ENCODE measurements at places on chromosomes 5 and 9.

DNA sequence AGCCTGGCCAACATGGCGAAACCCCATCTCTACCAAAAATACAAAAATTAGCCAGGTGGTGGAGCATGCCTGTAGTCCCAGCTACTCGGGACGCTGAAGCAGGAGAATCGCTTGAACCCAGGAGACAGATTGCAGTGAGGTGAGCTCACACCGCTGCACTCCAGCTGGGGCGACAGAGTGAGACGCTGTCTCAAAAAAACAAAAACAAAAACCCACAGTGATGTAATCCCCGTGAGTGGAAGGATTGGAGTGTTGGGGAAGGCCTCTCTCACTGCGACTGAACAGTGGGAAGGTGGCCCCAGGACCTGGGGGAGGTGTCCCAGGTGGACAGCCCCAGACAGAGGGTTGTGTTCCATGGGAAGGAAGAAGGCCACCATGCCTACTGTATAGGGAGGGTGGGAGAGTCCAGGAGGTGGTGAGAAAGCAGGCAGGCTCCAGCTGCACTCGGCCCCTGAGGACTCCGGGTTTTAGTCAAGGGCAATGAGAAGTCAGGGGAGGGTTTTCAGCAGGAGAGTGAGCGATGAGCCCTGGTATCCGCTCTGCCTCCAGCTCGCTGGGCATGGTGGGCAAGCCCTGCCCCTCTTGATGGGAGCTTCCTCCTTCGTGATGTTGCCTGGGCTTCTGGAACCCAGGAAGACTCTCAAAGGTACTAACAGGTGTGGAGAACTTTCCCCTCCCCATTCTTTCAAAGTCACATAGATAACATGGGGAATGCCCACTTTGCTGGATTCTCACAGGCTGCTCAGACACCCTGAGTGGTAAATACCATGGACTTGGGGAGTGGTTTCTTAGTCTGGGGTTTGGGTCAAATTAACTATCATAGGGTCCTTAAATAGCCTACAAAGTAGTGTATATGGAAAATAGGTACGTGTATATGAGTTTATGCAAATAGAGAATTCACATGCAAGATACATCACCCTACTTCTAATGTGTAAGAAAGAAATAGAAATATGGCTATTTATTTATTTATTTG, 74.7 kb downstream of the PPARGC1B start:
- DNase-seq, result no peak

DNA sequence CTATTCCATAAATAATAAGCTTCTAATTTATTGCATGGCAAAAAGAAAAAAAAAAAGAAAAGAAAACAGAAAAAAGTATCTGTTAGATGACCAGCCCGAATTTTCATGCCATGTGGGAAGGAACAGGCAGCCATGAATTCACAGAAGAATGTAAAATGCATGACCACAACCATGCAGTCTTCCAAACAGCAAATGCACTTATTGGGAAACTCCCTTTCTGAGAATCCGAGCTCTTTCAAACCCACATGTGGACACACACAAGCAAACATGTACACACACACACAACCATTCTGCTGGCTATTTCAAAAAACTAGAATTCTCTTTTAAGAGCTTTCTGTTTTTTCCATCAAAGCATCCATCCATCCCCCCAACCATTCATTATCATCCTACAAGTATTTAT, 236.1 kb downstream of the DNAH5 start:
- DNase-seq, result no peak

DNA sequence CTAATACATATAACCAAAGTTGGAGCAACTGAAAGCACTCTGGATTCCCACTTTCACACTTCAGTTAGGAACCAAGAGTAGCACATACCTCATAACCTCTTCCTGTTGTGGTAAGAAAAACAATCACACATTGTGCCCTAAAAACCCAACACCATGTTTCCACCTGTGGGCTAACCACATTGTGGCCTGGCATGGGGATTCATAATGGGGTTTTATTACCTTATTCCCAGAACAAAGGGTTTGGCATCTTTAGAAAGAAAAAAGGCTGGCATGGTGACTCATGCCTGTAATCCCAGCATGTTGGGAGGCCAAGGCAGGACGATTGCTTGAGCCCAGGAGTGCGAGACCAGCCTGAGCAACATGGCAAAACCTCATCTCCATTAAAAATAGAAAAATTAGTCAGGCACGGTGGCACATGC, 60.6 kb downstream of the HSD17B3 start:
- no peak for DNase-seq

DNA sequence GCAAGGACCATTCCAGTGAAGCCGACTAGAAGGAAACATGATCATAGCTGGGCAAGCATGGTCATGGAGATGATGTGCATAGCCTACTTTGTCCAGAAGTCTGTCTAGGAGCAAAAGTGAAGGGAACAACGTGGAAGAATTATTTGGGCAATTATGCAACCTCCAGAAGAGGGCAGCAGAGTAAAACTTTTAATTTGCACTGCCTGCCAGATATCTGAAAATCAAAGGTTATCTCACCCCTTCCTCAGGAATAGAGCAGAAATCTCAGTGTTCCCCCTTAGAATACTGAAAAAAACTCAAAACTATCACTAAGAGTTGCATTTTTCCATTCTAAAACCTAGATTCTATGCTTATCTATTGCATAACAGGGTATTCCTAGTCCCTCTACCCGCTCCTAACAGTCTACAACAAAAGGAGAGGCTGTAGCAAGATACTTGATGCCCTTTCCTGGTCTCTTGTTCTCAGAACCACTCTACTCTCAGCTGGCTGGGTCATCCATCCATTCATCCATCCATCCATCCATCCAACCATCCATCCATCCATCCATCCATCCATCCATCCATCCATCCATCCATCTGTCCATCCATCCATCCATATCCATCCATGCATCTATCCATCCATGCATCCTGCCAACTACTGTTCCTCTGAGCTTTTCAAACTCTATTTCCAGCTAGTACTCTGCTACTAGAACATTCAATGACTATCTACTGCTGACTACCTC, 8.4 kb upstream of the SETD9 start:
- peak; percentile 5 for DNase-seq

DNA sequence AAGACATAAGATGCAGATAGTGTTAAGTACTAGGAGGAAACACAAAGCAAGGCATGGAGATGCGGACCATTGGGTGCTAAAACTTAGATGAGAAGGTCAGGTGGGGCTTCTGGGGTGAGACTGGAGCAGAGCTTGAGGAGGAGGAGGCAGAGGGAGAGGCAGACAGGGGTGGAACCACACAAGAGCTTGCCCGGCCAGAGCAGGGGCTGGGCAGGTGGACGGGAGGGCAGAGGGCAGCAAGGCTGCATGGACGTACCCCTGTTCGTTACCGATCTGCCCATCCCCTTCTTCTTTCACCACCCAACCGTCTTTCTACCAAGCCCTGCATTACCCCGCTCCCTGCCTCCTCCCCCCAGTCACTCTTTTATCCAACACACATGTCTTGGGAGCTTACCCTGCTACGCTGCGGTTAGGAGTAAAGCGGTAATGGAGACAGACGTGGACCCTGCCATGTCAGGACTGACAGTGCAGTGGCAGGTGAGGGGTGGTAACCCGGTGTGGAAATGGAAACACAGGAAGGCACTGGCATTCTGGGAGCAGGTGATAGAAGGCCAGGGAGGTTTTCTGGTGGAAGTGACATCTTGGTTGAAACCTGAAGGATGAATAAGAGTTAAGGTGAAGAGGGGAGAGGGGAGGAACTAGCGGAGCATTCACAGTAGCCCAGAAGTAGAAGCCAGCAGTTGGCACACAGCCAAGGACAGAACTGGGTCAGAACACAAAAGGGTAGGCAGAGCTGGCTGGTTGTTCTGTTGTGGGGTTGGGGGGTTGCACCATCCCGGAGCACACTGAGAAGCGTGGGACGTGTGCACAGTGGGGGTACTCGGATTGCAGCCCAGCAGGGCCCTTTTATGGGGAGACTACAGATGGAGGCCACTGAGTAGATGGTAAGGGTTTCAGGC, 167.2 kb downstream of the CACNA1B start:
- no peak for DNase-seq

GRCh38 chr5:171595801-171596231, 176.4 kb downstream of the FGF18 start:
- DNase-seq, result no peak

DNA sequence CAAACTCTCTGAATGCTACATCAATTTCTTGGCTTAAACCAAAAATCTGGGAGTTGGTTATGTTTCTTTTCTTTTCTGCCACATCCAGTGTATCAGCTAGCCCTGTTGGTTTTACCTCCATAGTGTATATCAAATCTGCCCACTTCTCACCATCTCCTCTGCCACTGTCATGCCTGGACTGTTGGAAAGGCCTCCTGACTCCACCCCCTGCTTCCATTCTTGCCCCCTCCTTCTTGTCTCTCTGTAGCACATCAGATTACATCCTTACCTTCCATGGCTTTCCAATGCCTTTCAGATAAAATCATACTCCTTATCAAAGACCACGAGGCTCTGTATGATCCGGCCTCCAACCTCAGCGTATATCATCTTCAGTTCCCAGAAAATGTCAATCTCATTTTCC, 35.4 kb downstream of the STXBP1 start:
- no peak for DNase-seq

GRCh38 chr5:15168358-15168757, 296.8 kb upstream of the ANKH start:
- no peak for DNase-seq

DNA sequence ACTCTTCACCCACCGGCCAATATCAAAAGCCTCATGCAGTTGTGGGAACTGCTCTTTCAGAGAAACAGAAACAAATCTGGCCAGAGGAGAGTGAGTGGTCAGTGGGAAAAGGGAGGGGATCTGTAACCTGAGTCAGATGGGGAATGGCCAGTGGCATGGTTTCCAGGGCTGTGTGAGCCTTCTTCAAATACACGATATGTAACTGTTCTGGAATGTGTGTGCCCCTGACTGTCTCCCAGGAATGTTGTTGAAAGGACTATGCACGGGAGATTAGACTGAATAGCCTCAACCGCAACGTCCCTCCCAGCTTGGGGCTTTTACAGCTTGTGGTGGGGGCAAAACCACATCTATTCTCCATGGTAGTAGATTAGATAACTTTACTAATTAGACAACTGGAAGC, 60.8 kb downstream of the SH3TC2 start:
- no peak for DNase-seq

DNA sequence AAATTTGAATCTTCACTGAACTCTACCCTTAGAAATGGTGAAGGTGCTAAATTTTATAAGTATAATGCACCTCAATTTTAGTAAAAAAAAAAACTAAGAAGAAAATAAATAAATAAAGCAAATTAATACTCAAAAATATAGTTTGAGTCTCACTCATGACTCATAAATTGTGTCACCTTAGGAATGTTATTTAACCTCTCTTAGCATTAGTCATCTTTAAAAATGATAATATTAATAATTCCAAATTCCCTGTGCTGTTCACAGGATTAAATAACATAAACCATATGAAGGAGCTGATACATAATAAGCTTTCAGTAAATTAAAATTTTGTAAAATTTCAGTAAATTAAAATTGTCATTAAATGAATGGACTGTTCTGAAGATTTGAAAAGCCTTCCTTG, 339.8 kb upstream of the RGMB start:
- no peak for DNase-seq

GRCh38 chr5:116159006-116159405, 74.2 kb downstream of the COMMD10 start:
- DNase-seq, result no peak

DNA sequence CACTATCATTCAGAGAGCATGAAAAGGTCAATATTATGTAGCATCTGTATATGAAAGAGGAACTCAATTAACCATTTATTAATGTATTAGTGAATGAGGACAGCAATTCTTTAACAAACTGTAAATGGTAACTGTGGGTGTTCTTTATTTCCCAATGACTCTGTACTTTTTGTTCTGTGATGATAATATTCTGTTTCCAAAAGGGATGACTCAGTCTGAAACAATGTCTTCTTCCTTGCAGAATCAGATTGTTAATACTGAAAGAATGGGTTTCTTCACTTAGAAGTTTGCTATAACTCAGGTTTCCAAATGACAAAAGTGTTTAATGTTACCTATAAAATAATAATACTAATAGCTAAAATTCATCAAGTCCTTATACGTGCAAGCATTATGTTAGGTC, 1518.7 kb upstream of the WWC1 start:
- DNase-seq, result no peak

DNA sequence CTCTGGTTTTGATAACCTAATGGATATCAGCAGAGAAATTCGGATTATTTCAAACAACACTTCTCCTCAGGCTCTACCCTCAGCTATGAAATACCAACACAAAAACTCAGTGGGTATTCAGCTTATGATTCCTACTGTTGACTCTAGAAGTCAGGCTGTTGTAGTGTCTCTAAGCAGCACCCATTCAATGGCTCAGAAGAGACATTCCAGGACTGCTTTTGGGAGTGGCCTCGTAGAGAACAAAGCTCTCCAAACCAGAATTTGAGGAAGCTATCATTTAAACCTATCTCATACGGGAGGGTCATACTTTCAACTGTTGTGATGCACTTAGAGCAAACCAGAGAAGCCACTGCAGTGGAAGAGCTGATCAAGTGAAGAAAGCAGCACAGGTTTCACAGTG, 34.1 kb downstream of the ETF1 start:
- DNase-seq, result no peak

GRCh38 chr9:133074111-133074651, 12.4 kb downstream of the CEL start:
- DNase-seq, result no peak

GRCh38 chr5:58681943-58682342, 99.1 kb downstream of the RAB3C start:
- DNase-seq, result no peak

GRCh38 chr5:122181863-122182262, 52.5 kb downstream of the ZNF474 start:
- no peak for DNase-seq

GRCh38 chr5:76371960-76372322, 31.1 kb upstream of the IQGAP2 start:
- DNase-seq, result no peak

DNA sequence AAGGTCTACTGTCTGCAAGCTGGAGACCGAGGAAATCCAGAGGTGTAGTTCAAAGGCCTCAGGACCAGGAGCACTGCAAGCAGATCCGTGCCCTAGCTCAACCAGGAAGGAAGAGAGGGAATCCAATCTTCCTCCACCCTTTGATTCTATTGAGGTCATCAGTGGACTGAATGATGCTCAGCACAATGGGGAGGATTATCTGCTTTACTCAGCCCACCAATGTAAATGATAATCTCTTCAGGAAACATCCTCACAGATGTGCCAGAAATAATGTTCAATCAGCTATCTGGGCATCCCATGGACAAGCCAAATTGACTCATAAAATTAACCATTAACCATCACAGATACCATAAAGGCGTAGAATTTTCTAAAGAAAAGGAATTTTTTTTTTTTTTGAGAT, 92.0 kb downstream of the BASP1 start:
- no peak for DNase-seq

GRCh38 chr9:101453776-101454570, 18.4 kb upstream of the ALDOB start:
- no peak for DNase-seq

GRCh38 chr9:128409978-128410377, 10.7 kb upstream of the CERCAM start:
- no peak for DNase-seq

- no peak for DNase-seq
Measured at GRCh38 chr5:117143406-117143805, 568.8 kb upstream of the SEMA6A start.
